ENCODE measurements at places on chromosomes 12 and 14.

DNA sequence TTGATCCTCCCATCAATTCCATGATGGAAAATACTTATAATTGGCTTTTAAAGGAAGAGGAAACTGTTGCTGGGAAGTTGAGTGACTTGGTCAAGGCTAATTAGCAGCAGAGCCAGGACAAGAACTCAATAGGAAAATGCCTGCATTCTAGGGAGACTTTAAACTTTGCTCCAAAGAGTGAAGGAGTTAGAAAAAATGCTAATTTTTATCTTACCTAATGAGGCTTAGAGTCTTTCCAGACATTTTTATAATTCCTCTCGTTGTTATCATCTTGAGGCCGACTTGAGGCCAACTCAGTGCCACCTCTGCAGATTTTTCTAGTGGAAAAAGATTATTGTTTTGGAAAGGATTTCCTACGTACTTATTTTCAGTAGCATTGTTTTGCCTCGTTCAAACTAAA lies 344.6 kb downstream of the ETNK1 start:
- H3K4me1 ChIP-seq: no peaks in the 10 kb centered on the region
- H3K4me3 ChIP-seq: no peak overlapping the region
- H3K36me3 ChIP-seq: no peaks in the 10 kb centered on the region
- H3K27ac ChIP-seq: no peak overlapping the region

GRCh38 chr12:123387508-123388176 lies 3.7 kb downstream of the KMT5A start:
- no peak for DNase-seq
- H3K4me1 ChIP-seq: peaks cover 37% of the 10 kb centered on the region
- H3K27ac ChIP-seq: peak overlapping the region; percentile 90
- peak overlapping the region; percentile 81 for H3K4me3 ChIP-seq
- H3K36me3 ChIP-seq: peaks cover 29% of the 10 kb centered on the region
- H3K27me3 ChIP-seq: no peaks in the 10 kb centered on the region

DNA sequence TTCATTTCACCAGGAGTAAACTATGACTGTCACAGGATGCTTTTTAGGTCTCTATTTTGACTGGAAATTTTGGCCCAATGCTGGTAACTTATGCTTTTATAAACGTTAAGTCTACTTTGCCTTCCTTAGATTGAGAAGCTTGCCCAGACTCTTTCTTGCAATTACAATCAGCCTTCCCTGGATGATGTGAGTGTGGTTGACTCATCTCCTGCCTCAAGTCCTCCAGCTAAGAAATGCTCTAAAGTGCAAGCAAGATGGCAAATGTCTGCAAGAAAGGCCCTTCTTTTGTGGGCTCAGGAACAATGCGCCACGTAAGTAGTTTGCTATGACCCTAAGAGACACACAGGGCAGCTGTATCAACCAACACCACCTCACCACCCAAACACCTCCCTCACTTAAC lies 96.9 kb downstream of the SYNE2 start:
- no peaks in the 10 kb centered on the region for H3K27me3 ChIP-seq
- H3K27ac ChIP-seq: no peak overlapping the region
- H3K4me3 ChIP-seq: no peak overlapping the region
- DNase-seq: no peak
- H3K36me3 ChIP-seq: peaks cover 15% of the 10 kb centered on the region

GRCh38 chr14:103881268-103882201 lies 34.2 kb upstream of the PPP1R13B start:
- H3K36me3 ChIP-seq: no peaks in the 10 kb centered on the region
- DNase-seq: no peak
- no peaks in the 10 kb centered on the region for H3K27me3 ChIP-seq

GRCh38 chr14:79871136-79871535 lies 340.2 kb downstream of the DIO2 start:
- no peak for DNase-seq
- no peaks in the 10 kb centered on the region for H3K27me3 ChIP-seq
- no peak overlapping the region for H3K4me3 ChIP-seq

DNA sequence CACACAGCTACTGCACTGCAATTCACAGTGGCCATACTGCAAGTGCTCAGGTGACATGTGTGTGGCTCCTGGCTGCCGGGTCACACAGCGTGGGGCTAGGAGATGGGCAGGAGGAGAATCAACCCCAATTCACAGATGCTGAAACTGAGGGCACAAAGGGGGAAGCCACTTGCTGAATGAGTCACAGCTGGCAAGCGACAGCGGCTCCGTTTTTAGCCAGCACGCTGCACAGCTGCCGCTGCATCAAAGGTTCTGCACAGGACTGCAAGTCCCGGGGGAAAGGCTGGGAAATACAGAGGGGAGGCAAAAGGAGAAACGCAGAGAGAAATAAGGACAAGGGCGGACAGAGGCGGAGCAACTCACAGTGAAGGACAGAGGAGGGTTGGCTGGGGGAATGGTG lies 57.9 kb downstream of the KDM2B start:
- peaks cover 4% of the 10 kb centered on the region for H3K36me3 ChIP-seq
- no peak overlapping the region for H3K27ac ChIP-seq
- peaks cover 2% of the 10 kb centered on the region for H3K4me1 ChIP-seq

DNA sequence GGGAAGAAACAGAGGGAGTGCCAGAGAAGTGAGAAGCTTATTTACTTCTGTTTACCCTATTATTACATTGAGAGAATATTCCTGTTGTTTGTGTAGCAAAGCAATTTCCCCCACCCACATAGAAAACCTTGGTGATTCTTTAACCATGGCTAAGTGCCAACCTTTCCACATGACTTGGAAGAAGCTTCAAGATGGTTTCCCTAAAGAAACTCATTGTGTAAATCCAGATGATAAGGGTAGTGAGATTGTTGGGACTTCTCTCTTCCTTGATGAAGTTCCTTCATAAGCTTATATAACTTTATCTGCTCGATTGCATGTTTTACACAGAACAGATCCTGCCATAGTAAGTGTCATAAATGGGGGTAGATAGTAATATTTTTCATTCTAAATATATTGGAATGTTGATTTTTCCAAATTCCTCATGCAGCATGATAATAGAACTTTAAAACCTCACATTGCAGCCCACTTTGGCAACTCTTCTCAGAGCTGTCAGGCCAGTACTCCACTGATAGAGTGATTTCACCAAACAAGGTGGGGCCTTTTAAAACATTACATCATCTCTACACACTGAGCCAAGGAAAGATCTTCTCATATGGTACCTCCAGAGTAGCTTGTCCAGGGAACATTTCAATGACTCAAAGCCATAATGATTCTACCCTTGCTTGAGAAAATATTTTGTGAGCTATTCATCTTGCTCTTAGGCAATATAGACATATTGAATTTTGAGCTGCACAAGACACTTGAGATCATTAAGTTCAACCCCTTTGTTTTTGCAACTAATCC lies 47.8 kb upstream of the KIF21A start:
- no peaks in the 10 kb centered on the region for H3K4me1 ChIP-seq
- peaks cover 1% of the 10 kb centered on the region for H3K27me3 ChIP-seq
- no peak overlapping the region for H3K27ac ChIP-seq

DNA sequence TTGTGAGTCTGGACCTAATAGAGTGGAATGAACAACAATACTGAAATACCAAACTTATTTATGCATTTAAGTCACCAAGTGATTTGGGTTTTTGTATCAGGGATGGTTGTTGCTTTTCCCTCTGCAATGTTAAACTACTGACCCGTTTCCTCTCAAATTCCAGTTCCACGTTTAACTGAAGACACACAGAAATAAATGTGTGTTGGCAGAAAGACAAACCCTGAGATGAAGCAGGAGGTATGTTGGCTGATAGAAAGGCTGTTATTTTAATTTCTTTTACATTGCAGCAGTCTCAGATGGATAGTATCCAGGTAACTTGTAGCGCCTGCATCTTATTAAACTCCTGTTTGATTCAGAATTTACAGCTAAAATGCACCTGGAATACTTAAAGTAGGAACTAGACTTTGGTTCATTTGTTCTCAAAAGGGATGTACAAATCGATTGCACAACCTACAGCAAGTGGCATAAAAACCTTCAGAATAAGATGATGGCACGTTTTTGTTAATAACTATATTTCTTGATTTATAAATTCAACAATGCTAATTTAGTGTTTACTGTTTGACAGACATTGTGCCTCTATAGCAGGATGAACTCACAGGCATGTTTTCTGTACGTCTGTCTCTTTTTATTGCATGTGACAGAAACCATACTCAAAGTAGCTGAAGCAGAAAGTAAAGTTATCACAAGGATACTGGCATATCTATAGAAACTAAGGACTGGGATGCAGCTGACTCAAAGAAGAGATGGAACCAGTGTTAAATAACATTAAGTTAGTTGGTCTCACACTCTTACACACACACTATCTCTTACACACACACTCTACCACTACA lies 405.7 kb downstream of the ZFP36L1 start:
- no peak for DNase-seq
- H3K4me3 ChIP-seq: no peak overlapping the region
- H3K4me1 ChIP-seq: peaks cover 5% of the 10 kb centered on the region
- no peaks in the 10 kb centered on the region for H3K27me3 ChIP-seq

GRCh38 chr12:113248842-113249435 lies 27.7 kb downstream of the TPCN1 start:
- no peak for DNase-seq
- H3K27ac ChIP-seq: no peak overlapping the region
- H3K4me1 ChIP-seq: peaks cover 5% of the 10 kb centered on the region
- no peak overlapping the region for H3K4me3 ChIP-seq

DNA sequence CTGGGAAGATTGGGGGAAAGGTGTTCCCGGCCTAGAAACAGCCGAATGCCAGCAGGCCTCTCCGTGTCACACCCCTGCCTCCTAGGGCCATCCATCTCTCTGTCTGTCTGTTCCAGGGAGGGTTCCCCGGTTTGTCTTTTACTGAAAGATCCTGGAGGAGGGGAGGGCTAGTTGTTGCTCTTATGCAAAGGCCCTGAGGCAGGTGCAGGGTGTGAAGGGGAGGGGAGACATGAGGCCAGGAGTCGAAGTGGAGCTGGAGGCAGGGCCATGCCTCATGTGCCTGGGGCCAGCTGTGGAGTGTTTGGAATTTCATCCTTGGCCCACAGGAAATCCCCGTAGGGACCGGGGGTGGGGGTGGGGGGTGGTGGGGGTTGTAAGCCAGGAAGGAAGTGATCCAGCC lies 8.7 kb upstream of the RCOR1 start:
- H3K27ac ChIP-seq: no peak overlapping the region
- H3K27me3 ChIP-seq: no peaks in the 10 kb centered on the region
- H3K36me3 ChIP-seq: no peaks in the 10 kb centered on the region
- DNase-seq: no peak
- H3K4me3 ChIP-seq: no peak overlapping the region

- H3K27ac ChIP-seq: no peak overlapping the region
- peaks cover 4% of the 10 kb centered on the region for H3K36me3 ChIP-seq
- no peaks in the 10 kb centered on the region for H3K27me3 ChIP-seq
- DNase-seq: no peak
- peaks cover 21% of the 10 kb centered on the region for H3K4me1 ChIP-seq
- no peak overlapping the region for H3K4me3 ChIP-seq
Measured at GRCh38 chr14:105317546-105317945, 3.0 kb downstream of the PACS2 start.

- H3K4me3 ChIP-seq: no peak overlapping the region
- no peaks in the 10 kb centered on the region for H3K27me3 ChIP-seq
- H3K36me3 ChIP-seq: peaks cover 66% of the 10 kb centered on the region
- DNase-seq: no peak
Measured at GRCh38 chr14:65565948-65566347, 153.4 kb downstream of the FUT8 start.

DNA sequence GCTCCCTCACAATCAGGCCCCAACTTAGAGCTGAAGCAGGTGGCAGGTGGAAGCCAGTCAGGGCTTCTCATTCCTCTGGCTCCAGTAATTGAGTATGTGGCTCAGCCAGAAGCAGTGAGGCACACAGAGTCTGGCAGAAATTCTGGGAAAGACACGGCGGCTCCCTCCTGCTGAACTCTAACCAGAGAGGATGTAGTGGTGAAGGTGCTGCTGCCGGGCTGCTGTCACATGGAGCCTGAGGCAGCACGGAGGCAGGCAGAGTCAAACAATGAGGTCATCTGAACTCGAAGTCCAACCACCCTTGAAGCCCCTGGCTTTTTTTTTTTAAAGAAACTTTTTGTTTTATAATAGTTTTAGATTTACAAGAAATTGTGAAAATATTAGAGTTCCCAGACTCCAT lies 33.4 kb upstream of the SMOC1 start:
- no peak overlapping the region for H3K4me3 ChIP-seq
- peaks cover 11% of the 10 kb centered on the region for H3K27me3 ChIP-seq
- DNase-seq: no peak
- H3K27ac ChIP-seq: no peak overlapping the region

GRCh38 chr14:55111122-55111708 lies 17.8 kb upstream of the LGALS3 start:
- no peak overlapping the region for H3K4me3 ChIP-seq
- H3K36me3 ChIP-seq: no peaks in the 10 kb centered on the region
- no peak overlapping the region for H3K27ac ChIP-seq
- H3K4me1 ChIP-seq: peaks cover 10% of the 10 kb centered on the region
- no peak for DNase-seq

Measured in activated T-helper 2 cell treated with anti-CD3 and anti-CD28 coated beads, Interferon-gamma antibody, Interleukin-2, Interleukin-4, amounts not matched to agents 10 μg/mL and 5 μg/mL and 100 μg/mL, durations not matched to agents 14 hours and 24 hours and 36 hours (primary cell).